Activated naive CD4-positive, alpha-beta T cell treated with anti-CD3 and anti-CD28 coated beads, Interleukin-2, amount 50 U/mL, for 72 hours (primary cell): ENCODE measurements at places on chromosomes 1 and 21. TPM values are rescaled to one million over a fixed set of nuclear protein-coding genes. Genes with fewer than 3 reads are reported as not detected.

DNA sequence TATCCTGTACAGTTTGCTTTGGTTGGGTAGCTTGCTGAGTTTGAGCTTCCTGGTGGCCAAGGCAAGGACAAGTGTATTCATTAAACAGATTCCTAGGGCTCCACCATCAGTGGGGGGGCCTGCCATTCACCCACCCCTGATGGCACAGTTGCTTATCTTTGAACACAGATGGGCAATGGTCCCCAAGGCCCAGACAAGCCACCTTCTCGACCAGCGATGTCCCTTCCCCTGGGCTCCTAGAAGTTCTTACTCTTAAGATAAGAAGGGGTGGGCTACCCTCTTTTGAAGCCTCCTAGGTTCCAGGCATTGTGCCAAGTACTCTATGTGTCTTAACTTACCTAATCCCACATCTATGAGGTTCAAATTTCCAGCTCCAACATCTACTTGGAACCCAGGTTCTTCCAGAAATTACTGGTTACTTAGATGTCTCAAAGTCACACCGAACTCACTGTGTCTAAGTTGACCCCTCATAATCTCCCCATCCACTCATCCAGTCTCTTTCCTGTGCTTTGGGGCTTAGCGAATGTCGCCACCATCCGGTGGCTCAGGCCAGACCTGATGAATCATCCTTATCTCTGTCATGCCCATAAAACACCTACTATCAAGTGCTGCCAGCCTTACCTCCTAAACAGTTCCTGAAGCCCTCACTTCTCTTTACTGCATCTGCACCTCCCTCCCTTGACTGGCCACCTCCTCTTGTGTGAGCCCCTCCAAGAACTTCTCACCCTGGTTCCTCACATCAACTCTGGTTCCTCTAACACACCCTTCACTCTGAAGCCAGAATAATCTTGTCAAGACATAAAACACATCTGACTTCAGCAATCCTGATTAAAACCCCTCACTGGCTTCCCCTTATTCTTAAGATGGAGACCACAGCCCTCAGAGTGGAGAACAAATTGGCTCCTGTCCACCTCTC lies 50.1 kb downstream of the KLHDC7A start:
- no peak for DNase-seq

DNA sequence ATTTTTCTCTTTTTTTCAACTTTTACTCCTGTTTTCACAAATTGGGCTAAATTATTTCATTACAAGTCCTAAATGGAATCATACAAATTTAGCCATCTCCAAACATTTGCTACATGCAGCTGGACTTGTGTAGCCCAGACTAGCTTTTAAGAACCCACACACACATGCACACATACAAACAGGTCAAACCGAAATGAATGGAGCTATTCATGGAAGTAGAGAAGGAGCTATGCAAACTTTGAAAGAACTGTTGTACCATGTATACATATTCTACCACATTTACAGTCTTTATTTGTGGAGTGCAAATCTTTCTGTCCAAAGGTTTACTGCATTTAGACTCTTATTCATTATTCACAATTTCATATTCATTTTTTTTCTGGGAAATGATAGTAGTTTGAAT lies 189.1 kb upstream of the RNPC3 start:
- DNase-seq: no peak

- DNase-seq: no peak
These were observed at the start of gene FCER1G for GRCh38 chr1:161215076-161215475. Gene FCER1G (plus strand): TSS chr1:161215295. CDS start chr1:161215322, 27 bp downstream.

RGS1 gene
- total RNA-seq: 12.0 TPM

DNA sequence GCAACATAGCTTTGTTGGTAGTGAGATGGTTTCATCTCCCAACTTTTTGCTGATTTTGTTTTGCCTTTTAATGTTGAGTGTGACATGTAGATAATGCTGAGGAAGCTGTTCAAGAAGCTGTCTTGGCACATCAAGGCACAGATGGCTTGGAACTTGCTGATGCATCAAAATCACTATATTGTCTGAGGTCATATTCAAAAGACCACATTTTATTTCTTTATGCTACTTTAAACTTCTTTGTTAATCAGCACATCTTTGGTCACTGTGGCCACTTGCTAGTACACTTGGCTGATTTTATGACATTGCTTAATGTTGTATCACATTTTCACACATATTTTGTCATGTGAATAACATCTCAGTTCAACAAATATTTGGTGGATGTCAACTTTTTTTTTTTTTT lies 87.1 kb upstream of the BCL10 start:
- DNase-seq: no peak

DNA sequence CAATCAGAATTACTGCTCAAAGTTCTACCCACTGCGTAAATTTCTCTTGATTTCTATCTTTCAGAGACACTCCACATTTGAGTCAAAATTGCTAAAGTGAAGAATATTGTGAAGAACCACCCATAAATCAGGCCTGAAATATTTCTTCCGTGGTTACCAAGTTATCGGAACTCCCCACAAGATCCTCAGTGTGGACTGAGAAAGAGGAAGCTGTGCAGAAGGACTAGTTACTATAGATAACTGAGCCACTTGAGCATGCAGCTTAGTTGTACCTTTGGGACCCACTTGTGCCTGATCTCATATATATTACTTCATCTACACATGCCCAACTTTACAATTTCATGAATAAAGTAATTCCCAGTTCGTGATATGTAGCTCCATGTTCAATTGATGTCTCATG lies 18.4 kb downstream of the RWDD3 start:
- DNase-seq: no peak

COL16A1 gene
- not detected for total RNA-seq

AMY2A gene
- not detected for total RNA-seq

TACSTD2 gene
- total RNA-seq: 0.14 TPM

GRCh38 chr1:35058988-35059387 lies 20.2 kb upstream of the ZMYM1 start:
- DNase-seq: no peak

- peak; percentile 62 for DNase-seq
These were observed 20.8 kb downstream of the LRRC8B start for GRCh38 chr1:89545264-89546038.

- no peak for DNase-seq
These were observed 22.7 kb upstream of the AADACL3 start for GRCh38 chr1:12692967-12693782.

DNA sequence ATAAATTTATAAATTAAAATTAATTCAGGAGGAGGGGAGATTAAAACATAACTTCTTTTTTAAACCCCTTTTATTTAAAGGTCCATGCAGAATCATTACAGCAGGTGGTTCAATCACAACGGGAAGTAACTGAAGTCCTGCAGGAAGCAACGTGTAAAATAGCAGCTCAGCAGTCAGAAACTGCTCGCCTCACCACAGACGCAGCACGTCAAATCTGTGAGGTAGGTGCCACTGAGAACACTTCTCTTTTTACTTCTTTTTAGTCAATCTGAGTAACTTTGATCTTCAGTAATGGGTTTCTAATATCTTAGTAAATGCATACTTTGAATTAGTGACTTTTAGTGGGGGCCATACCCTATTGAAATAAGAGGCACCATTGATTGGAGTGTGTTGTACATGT lies 87.0 kb downstream of the CEP350 start:
- no peak for DNase-seq

DNA sequence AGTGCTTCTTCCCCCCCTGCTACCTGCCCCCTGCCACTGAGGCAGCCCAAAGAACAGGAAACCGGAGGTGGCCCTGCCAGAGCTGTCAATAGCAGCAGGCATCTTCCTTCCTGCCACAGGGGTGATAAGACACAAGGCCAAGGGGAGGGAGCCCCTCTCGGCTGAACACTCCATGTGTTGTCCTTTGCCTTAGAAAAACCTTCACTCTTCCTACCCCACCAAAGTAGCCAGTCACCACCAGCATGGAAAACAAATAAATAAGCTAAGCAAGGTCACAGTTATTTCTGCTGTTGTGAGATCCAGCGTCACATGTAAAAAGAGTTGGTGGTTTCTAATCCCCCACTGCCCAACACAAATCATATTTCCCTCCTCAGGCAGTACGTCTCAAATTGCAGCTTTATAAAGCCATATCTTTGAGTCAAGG lies 104.8 kb upstream of the DPT start:
- no peak for DNase-seq

URB1 gene
- total RNA-seq: 25.3 TPM

GRCh38 chr1:995665-996633 lies 3.9 kb downstream of the HES4 start:
- no peak for DNase-seq

OLFM3 gene
- total RNA-seq: not detected

SLC6A17 gene
- total RNA-seq: 0.04 TPM

ICOSLG gene
- total RNA-seq: 2.1 TPM

DNA sequence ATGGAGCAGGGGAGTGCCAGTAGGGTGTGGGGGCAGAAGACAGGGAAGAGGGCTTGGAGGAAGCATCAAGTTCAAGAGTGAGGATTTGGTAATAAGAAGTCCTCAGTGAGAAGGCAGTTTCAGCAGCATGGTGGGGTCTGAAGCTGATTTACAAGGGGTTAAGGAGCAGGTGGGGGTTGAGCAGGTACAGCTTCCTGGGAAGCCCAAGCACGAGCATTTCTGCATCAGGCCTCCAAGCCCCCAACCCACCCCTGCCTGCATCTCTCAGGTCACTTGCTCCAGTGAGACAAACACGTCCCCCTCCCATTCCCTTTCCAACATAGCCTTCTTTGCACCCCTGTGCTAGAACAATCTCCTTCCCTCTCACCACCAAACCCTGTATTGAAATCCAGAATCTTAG lies 574.7 kb downstream of the MATN1 start:
- no peak for DNase-seq

ELAPOR1 gene
- total RNA-seq: 15.0 TPM

MYOG gene
- not detected for total RNA-seq

DNA sequence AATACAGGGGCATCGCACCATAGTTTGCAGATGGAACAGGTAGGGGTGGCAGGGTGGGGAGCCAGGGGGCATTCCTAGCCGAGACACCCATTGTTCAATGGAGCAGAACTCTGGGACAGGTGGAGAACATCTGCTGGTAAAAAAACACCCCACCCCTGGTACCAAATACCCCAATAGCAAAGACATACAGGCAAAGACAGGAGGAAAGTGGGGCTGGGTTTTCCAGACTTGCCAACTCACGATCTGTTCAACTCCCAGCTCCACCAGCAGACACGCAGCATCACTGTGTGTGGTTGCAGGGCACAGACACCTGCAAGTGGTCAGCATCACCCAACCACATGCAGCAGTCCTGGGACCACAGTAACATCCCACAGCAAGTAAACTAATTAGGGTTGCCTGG lies 328 bp upstream of the KRTAP10-8 start:
- DNase-seq: no peak

FNDC10 gene
- 0.18 TPM for total RNA-seq

DNA sequence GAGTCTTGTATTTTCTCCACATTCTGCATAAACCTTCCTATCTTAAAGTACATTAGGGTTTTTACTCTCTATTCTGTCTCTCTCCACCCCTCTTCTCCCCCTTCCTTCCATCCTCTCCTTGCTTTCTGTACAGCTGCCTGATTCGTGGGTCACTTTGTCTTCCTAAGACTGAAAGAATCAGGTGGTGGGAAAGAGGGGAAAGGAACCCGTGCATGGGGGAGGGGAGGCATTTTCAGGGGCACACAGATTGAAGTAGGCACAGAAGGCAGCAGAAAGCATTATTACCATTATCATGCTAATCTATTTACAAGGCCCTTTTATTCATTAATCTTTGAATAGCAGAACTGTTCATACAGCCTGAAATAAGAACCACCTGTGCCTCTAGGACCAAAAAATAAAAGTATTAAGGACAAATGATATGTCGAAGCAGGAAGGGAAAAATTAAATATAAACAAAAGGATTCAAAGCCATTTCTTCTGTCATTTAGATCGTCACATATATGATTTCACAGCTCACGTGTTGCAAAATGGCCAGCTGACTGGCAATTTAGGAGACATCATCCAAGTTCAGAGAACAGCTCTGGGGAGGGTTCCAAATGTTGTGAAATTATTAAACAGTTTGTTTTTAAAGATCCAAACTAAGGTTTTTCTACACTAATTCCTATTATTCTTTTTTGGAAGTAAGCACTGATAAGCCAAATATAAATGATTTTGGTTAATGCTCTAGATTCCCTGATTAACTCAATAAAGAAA lies 154.6 kb downstream of the PBX1 start:
- no peak for DNase-seq

DNA sequence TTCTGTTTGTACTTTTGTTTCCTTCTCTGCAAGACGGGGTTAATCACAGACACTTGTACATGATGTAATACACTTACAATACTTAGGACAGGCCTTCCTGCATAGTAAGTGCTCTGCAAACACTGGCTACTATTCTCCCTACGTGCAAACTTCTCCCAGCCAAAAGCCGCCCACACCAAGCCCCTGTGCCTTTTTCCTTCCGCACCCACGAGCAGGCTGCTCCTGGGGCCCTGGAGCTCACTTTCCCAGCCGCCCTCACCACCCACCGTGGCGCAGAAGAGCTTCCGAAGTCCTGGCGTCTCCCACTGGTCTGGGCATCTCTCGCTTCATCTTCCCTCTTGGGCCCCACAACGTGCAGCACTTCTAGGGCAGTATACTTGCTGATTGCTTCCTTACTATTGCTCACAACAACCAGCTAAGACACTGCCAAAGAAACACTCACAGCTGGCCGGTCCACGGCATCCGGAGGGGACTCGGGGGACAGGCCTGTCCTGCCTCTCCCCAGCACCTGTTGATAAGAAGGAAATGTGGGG lies 22.5 kb upstream of the GPR157 start:
- no peak for DNase-seq

VANGL2 gene
- 0.18 TPM for total RNA-seq

AADACL4 gene
- total RNA-seq: not detected

DNA sequence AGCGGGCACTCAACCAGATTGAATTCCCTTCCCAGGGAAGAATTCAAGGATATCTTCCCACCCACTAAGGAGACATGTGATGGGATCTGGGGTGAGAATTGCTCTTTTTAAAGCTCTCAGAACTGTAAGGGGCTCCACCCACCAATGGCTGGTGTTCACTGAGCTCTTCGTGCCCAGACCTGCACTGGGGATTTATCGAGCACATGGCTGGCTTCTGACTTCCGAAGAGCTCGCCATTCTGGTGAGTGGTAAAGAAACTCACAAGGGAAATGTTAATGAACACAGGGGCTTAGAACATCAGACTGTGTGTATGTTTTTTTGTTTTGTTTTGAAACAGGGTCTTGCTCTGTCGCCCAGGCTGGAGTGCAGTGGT lies 9.8 kb downstream of the PADI3 start:
- DNase-seq: no peak

FAM72B gene
- total RNA-seq: 43.6 TPM

CFHR1 gene
- total RNA-seq: not detected

SERTAD4 gene
- total RNA-seq: not detected

- no peak for DNase-seq
These were observed 39.1 kb downstream of the RPS6KC1 start for GRCh38 chr1:213089924-213090677.

PPFIA4 gene
- 112 TPM for total RNA-seq

GRCh38 chr21:34590520-34590919 lies 24.4 kb downstream of the RCAN1 start:
- DNase-seq: no peak

DNA sequence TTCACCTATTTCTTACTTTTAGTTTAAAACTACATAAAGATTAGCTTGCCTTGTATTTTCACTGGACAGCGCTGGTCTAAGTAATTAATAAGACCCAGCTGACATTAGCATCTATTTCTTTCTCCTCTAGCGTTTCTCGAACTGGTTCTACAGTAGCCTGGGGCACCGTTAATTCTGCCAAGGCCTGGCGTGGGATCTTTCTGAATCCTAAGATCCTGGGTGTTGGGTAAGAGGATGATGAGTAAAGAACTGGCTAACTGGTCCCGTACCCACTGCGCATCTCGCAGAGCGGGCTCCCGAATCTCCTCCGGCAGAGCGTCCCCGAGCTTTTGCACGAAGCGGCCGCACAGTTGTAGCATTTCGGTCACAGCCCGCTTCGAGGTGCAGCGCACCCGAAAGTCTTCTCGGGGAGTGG lies 309 bp downstream of the NSL1 start:
- DNase-seq: no peak

IFI44L gene
- 8.4 TPM for total RNA-seq

GRCh38 chr1:234169161-234169849 lies 204.0 kb upstream of the COA6 start:
- DNase-seq: no peak
